ENCODE measurements at places on chromosomes 3 and 15.
A peak's percentile ranks its signal among the peaks of the same experiment; 100 is the strongest.

DNA sequence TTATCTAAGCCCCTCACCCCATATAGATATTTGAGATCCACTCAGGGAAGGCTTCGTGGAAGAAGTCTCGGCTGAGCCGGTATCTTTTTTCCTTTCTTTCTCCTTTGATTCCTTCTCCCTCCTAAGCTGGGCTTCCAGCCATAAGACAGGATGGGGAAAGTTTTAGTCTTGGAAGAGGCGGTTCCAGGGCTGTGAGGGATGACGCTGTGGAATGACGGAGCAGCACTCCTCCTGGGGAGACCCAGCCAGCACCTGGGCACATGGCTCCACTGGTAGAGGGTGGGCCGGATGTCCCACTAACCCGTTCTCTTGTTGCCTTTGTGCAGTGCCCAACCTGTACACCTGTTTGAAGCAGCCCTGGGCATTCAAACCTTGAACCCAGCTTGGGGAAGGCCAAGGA lies 43.2 kb upstream of the FAM107A start:
- no peak for DNase-seq

DNA sequence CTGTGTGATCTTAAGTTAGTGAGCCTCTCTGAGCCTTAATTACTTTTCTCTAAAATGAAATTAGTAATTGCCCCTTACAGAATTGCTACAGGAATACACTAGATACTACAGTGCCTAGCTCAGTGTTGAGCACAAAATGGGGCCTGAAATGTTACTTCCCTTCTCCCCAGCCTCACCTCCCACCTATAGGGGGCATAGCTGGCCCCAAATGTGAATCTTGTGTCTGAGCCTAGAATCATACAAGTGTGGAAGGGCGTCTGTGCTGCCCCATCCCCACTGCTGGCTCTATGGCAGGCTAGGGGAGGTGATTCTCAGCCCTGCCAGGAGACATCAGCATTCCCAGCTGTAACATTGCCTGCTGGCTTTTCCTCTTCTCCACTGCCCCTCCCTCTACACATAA lies 42.7 kb downstream of the IFT122 start:
- no peak for DNase-seq

DNA sequence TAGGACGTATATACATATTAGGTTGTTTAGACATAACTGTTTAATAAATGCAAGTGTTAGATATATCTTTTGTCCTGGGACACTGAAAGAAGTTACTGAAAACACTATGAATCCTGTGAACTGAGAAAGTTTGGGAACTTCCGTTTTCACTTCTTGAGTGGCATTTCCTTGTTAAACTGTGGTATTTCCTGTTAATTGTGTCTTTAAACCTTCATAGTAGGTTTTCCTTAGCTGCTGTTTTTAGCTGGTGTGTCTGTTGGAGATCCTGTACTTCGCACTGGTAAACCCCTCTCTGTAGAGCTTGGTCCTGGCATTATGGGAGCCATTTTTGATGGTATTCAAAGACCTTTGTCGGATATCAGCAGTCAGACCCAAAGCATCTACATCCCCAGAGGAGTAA lies 37.1 kb downstream of the ATP6V1A start:
- DNase-seq, result peak; percentile 3

DNA sequence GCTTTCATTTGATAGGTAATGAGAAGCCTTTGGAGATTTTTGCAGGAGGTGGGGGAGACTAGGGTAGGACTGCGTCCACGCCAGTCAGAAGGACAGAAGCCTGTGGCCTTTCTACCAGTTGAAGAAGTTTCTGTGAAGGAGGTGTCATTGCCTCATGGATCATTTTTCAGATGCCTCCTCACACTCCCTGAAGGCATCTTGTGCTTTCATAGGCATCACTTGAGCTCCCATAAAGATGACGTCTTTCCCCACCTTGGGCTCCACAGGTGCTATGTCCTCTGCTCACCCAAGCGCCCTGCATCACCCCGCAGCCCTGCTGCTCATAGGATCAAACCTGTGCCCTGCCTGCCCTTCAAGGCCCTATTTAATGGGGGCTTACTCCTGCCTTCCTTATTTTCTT lies 7.5 kb upstream of the ITGA11 start:
- no peak for DNase-seq

DNA sequence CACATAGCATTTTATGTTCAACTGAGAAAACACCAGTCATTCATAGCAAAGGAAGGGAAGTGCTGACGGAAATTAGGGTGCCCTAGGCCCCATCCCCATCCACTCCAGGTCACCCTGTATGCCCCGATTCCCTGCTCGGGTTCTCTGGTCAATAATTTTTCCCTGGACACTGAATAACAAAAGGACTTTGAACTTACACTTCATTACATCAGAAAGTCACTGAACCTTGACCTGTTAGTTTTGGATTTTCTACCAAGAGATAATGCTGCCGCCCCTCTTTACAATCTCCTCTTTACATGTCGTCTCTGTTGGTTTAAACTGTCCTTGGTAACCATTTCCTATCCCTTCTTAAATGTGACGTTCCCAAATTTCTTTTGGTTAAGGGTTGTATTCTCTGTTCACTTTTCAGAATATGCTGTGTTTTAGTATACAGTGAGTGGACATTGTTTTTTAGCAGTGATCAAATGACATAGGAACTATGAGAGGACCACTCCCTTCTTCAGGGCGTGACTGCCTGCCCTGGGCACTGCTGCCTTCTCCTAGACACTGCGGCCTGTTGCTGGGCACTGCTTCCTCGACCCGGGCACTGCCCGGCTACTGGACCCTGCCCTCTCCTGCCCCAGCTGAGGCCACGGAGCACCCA lies 13.6 kb upstream of the AHSG start:
- DNase-seq, result no peak

DNA sequence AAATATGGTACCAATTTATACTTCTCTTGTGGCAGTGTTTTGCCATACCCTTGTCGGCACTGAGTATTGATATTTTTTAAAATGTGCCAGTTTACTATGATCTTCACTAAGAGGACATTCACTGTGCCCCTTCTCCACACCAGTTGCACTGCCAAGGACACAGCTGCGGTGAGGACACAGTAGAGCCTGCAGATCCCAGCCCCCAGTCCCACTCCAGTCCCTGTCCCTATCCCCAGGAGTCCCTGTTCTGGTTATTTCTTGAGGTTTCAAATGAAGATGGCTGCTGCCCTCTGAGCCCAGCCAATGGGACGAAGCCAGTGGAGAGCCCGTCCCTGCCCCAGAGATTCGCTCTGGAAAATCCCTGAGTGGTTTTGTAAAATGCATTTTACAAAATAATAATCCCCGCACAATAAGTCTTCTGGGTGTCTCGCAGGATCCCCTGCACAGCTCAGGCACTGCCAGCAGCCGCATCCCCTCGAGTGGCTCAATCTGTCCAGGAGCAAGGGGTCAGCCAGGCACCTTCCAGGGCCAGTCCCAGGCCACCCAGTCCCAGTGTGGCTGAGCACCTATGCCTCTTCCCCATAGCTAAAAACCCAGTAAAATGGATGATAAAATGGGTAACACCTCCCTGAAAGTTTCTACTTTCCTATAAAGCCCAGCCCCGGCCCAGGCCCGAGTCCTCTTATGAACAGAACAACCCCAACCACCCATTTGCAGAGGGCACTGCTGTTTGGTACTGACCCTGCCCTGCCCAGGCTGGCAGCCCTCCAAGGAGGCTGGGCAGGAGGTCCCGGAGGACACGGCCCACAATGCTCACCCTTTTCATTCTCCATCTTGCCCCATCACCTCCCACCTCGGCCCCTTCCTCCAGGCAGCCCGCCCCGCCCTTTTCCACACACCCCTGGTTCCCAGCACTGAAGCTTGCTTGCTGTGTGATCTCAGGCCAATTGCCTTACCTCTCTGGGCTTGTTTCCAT lies 91.1 kb downstream of the VGLL4 start:
- DNase-seq, result no peak

GRCh38 chr15:36601952-36602351 lies 22.5 kb downstream of the CDIN1 start:
- no peak for DNase-seq

GRCh38 chr15:52383100-52383588 lies 87.5 kb upstream of the MYO5C start:
- no peak for DNase-seq

DNA sequence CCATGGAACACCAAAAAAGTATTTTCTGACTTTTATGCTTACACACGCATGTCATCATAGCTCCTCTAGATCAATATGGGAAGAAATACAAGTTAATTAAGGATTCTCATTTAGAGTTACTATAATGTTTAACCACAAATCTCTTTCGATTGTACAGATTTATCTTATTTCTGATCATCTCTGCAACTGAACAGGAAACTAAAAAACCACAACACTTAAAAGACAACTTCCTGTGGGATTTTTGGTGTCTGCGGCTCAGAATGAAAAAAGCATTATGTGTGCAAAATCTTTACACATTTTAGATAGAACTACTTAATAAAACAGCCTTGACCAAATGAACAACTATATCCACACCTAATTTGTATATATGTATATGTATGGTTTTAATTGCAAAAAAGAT lies 3.0 kb upstream of the TJP1 start:
- no peak for DNase-seq

DNA sequence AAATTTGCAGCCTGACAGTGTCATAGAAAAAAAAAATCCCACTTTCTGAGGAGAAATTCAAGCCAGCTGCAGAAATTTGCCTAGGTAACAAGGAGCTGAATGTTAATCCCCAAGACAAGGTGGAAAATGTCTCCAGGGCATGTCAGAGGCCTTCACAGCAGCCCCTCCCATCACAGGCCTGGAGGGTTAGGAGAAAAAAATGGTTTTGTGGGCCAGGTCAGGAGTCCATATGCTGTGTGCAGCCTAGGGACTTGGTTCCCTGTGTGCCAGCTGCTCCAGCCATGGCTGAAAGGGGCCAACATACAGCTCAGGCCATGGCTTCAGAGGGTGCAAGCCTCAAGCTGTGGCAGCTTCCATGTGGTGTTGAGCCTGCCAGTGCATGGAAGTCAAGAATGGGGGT lies 11.2 kb downstream of the CD200R1 start:
- DNase-seq, result no peak

GRCh38 chr3:156860873-156861272 lies 34.7 kb downstream of the LEKR1 start:
- DNase-seq, result no peak

DNA sequence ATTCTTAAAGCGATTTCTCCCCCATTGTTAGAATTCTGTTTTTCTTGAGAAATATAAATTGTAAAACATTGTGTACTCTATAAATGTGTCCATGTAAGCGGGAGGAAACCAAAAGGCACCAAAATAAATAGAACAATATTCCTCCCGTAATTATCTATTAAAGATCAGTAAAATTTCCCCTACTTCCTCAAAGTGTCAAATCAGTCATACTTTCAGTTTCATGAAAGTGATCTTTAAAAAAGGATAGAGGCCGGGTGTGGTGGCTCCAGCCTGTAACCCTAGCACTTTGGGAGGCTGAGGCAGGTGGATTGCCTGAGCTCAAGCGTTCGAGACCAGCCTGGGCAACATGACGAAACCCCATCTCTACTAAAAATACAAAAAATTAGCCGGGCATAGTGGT lies 278.9 kb downstream of the MECOM start:
- DNase-seq, result no peak

Data from eye (tissue), 1 donor.